Anterior cingulate cortex (tissue), 58 donors: ENCODE measurements at places on chromosomes 6 and 20.
A peak's percentile ranks its signal among the peaks of the same experiment; 100 is the strongest.

- DNase-seq = no peak
These were observed 258.7 kb downstream of the LRFN2 start for GRCh38 chr6:40328386-40328985.

DNA sequence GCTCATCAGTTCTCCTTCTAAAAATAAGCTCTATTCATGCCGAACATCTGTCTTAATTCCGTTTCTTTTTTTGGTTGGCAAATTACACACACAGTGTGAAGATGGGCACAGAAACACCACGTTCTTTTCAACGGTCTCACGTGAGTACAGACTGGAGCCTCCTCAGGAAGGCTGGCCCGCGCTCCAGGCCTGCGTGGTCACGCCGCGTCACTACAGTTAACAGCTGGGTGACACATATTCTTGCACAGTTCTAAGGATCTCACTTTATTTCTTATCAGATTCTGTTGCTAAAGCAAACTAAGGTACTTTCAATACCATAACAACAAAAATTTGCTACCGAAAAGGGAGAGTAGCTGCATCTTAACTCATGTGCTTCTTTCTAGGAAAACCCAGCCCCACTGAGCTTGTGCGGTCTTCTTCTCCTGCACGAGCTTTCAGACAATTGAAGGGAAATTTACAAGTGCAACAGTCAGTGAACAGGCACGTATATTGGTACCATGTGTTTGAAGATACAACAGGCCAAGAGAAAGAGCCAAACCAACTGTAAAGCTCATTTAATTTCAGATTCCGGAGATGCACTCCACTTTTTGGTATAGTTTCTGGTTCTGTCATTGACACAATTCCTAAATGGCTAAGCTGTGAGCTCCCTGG lies 55.6 kb upstream of the MPC1 start:
- DNase-seq = no peak

DNA sequence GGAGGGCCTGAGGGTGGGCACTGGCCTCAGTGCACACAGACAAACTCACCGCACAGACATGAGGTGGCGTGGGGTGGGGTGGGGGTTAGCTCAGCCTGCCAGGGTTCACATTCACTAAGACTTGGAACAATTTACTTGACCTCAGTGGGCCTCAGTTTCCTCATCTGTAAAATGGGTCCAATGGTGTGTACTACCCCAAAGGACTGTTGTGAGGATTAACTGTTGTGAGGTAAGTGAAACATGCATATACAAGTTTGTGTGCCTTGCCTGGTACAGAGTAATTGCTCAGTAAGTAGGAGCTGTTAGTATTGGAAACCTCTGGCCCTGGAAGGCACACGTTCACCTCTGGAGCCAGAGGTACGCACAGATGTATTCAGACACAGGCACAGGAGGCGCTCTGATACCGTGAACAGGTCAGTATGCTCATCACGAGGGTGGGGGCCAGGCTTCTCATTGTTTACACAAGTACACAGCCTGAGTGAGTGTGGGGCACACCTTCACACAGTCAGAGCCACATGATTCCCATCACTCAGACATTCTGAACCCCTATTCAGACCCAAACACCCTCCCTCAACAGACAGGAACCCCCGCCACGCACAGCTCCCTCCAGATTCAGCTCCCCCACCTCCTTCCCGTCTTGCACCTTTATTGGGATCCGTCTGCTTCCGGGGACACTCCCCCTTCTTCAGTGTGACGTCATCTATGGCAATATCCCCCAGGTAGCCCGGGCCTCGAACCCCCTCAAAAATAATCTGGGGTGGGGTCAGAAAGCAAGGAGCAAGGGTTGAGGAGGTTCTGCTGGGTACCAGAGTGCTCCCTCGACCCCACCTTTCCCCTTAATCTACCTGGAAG lies 59.9 kb downstream of the MDGA1 start:
- DNase-seq = no peak

DNA sequence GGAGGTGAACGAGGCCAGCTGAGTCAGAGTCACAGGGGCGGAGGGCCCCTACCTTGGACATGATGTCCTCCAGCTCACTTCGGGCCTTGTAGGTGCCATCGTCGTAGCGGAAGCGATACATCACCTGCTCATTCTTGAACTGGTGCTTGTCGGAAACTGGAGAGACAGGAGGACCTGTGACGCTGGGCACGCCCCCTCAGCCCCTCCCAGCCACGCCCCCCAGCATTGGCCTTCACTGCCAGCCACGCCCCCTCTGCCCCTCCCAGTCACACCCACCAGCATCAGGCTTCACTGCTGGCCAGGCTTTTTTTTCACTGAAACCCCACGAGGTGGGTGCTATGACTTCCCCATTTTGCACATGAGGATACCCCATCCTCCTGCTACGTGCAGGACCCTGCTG lies 148.2 kb downstream of the PREX1 start:
- DNase-seq = no peak

- no peak for DNase-seq
These were observed 144.2 kb downstream of the TBXT start for GRCh38 chr6:166023273-166023989.

- no peak for DNase-seq
These were observed 244.1 kb upstream of the QKI start for GRCh38 chr6:163170294-163170883.

GRCh38 chr6:150492941-150493340 lies 106.7 kb upstream of the PLEKHG1 start:
- DNase-seq = no peak

- DNase-seq = no peak
These were observed 37.6 kb downstream of the HTR1B start for GRCh38 chr6:77425671-77426070.

GRCh38 chr6:123295181-123295580 lies 299.1 kb downstream of the CLVS2 start:
- DNase-seq = no peak

DNA sequence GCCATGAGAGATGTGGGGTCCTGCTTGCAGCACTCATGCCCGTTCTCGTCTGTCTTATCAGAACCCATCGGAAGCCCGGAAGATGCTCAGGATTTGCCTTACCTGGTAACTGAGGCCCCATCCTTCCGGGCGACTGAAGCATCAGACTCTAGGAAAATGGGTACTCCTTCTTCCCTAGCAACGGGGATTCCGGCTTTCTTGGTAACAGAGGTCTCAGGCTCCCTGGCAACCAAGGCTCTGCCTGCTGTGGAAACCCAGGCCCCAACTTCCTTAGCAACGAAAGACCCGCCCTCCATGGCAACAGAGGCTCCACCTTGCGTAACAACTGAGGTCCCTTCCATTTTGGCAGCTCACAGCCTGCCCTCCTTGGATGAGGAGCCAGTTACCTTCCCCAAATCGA lies 8.3 kb downstream of the PI16 start:
- peak; percentile 69 for DNase-seq

- DNase-seq = no peak
These were observed 292.6 kb upstream of the PREP start for GRCh38 chr6:105695461-105695860.

DNA sequence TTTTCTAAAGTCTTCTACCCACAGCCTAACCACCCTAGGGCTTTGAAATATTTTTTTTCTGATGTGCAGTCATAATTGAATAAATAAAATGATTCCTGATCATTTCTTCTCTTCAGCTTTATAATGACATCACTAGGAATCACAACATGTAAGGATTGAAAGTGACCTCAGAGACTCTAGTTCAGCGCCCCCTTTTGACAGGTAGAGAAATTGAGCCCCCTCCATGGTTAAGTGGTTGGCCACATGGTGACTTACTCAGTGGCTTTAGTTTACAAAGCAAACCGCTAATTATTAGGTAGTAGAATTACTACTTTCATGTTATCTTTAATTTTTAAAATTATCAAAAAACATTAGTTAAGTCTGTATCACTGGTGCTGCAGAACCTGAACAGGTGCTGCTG lies 13.3 kb upstream of the SLC2A12 start:
- DNase-seq = no peak

GRCh38 chr6:5172041-5172653 lies 87.0 kb downstream of the PPP1R3G start:
- no peak for DNase-seq

GRCh38 chr6:159693128-159693893 lies at the start of gene SOD2:
SOD2 (minus strand) TSS chr6:159693241; CDS start chr6:159693167, 74 bp downstream.
- peak; percentile 75 for DNase-seq

DNA sequence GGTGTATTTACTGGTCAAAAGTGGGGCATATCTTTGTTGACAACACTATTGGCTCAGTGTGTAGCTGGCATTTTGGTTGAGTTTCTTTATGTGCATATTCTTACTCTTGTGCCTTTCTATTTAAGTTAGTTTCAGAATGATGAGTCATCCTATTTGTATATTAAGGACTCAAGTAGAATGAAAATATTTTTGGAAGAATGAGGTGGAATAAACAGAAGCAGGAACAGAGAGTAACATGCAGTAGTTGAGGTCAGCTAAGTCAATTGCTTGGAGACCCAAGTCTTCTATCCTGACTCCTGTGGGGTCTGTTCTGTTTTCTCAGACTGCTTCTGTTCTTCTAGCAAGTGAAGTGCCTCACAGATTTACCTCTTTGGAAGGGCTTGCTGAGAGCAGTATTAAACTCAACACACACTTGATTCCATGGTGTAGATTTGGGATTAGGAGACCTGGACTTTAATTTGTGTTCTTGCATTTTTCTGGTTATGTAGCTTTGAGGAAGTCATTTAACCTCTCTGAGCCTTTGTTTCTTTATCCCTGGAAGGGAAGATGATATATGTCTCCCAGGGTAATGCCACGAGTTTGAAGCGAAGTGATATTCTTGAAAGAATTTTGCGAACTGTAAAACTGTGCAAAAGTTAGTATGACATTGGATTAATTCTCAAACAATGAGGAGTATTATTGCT lies 324.3 kb downstream of the QKI start:
- no peak for DNase-seq

DNA sequence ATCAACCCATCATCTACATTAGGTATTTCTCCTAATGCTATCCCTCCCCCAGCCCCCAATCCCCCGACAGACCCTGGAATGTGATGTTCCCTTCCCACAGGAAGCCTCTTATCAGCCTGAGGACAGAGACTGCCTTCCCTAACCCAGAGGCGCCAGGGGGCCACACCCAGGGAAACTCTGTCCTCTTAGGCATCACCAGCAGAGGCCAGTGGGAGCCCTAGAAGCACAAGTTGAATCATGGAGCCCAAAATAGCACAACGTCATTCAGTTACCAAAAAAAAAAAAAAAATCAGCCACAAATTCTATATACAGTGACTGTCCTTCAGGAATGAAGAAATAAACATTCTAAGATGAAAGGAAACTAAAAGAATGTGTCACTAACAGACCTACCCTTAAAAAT lies 625.7 kb downstream of the TFAP2A start:
- DNase-seq = no peak

DNA sequence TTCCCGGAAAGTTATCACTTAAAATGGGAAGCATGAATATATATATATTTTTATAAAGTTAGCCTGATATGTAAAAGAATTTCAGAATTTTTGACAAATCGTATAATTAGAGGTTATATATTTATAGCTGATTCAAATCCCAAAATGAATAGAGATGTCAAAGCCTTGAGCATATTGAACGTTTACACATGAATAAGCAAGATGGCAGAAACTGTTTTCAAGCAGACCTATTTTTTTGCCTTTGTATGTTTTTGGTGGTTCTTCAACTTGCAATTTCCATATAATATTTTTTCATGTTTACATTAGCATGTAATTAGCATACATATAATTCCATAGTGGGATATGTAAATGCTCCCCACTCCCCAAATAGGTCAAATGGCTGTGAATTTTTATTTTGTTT lies 189.9 kb downstream of the PRL start:
- DNase-seq = no peak

DNA sequence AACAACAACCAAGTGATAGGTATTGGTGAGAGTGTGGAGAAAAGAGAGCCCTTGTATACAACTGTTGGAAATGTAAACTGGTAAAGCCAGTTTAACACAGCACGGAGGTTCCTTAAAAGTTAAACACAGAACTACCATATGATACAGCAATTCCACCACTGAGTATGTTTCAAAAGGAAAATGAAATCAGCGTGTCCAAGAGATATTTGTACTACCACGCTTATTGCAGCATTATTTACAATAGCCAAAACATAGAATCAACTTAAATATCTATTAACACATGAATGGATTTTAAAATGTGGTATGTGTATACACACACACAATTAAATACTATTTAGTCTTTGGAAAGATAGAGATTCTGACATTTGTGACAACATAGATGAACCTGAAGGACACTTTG lies 1.1 kb downstream of the PTCHD4 start:
- no peak for DNase-seq

- no peak for DNase-seq
These were observed 45.0 kb upstream of the RIPOR2 start for GRCh38 chr6:24980507-24981385.

- DNase-seq = no peak
These were observed 2.7 kb downstream of the FOXA2 start for GRCh38 chr20:22581437-22582385.

- DNase-seq = no peak
These were observed 256.5 kb upstream of the PRND start for GRCh38 chr20:4465212-4465611.

GRCh38 chr20:38228436-38228835 lies 32.1 kb downstream of the KIAA1755 start:
- no peak for DNase-seq

DNA sequence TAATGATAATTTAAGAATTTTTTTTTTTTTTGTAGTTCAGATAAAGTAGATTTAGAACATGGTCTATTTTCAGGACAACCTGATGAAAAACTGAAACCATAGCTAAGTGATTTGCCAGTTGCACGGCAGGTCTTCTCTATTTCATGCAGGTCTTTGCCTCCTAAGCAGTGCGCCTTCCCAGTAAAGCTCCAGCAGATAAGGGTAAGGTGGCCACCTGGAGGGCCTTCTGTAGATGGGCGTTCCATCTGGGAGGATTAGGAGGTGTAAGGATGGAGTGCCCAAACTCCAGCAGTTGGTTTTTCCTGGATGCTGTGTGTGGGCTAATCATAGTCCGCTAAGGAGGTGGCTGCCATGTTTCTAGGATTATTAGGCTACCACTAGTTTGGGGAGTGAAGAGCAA lies 107.1 kb downstream of the ARID1B start:
- DNase-seq = no peak

DNA sequence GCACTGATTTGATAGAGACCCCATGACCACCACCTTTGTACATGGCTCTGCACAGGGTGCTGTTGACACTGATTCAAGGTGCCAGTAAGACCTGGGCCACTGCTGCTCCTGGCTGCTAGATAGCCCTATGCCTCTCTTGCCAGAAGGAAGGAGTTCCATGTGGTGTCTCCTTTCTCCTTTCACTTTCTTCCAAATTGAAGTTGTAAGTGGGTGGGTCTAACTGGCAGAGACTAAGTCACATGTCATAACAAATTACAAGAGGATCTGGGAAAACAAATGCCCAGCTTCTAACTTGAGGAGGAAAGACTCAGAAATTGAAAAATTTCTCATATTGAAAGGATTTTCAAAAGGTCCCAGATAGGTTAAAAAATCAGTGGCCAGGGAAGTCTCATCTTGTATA lies 116.8 kb downstream of the TFAP2B start:
- no peak for DNase-seq
